ENCODE measurements at places on chromosomes 7 and 10.

- no peak for DNase-seq
These were observed 4.0 kb upstream of the CACNB2 start for GRCh38 chr10:18136073-18136791.

DNA sequence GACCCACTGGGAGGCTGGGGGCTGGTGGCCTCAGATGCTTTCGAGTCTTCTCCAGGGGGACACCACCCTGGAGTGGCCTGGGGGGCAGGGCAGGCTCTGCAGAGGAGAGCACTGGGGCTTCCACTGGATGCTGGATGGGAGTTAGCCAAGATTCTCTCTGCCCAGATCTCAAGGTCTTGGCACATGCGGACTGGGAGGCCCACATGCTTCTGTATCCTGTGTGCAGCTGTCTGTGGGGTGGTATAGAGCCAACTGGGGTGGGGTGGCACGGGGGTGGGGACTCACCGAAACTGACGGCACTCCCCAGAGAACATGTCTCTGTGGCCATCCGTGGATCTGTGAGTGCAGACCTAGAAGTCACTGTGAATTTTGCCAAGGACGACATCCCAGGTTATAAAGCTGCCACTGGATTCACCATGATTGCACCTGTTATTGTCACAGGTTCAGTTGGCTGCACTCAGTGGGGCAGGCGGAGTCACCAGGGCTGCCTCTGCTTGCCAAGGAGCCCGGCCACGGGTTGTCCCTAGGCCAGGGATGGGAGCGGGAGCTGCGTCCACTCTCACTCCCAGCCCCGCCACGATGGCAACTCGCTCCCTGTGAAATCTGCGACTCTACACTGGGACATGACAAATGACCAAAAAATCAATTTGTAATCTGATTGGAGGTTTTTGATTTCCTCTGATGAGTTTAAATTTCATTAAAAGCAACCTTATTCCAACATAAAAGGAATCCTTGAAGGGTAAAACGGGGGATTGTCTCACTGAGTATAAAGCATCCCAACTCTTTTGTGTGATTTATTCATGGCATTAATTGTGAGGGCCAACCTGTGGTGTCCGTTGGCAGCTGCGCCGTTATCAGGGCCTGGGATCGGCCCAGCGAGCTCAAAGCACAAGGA, 131.3 kb downstream of the EBF3 start:
- DNase-seq = no peak

GRCh38 chr7:70032649-70033048, 434.4 kb downstream of the AUTS2 start:
- DNase-seq = no peak

DNA sequence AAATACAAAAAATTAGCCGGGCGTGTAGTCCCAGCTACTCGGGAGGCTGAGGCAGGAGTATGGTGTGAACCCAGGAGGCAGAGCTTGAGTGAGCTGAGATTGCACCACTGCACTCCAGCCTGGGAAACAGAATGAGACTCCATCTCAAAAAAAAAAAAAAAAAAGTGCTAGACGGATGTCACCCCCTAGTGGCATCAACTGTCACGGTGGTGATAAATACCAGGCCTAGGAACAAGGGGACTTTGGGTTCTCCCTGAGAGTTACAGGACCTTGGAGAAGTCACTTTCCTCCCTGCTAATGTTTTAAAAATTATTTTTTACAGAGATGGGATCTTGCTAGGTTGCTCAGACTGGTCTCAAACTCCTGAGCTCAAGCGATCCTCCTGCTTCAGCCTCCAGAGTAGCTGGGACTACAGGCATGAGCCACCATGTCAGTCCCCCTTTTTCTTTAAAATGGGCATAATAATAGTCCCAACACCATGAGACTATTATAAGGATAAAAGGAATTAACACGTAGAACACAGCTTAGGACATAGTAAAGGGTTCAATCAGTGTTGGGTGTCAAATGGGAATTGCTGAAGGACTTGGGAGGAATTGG, 2.6 kb upstream of the TMEM130 start:
- DNase-seq = no peak
